Kidney epithelial cell (primary cell): ENCODE measurements at places on chromosomes 13 and 19. TPM values are rescaled to one million over a fixed set of nuclear protein-coding genes. Genes with fewer than 3 reads are reported as not detected.

DNA sequence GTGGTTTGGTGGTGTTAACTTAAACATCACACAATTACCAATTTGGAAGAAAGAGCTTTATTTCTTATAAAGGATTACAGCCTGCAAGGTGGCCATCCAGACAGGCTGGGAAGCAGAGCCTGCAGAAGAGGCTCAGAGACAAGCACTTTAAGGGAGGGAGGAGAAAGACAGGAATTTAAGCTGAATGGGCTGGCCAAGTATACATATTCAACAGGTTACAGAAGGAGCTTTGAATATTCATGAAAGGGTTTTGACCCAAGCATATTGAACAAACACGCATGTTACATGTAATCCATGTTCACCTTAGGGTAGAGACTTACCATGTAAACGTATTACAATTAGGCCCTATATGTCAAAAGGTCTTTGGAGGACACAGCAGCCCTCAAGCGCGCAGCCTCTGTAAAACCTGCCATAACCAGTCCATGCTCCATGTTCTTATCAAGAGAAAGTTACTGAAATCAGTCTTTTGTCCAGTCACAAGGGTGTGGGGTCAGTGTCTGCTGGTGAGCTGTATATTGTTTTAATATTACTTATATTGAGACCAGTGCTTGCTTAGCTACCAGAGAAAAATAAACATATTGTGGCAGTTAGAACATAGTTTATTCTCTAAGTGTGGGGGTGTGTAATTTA is 19.9 kb downstream of the SIGLEC7 start:
- DNase-seq = no peak

DHRS12 gene
- 11.7 and 11.9 TPM in 2 replicates for total RNA-seq

- no peak for DNase-seq
Measured at GRCh38 chr13:33119856-33120543, 103.8 kb downstream of the KL start.

DNA sequence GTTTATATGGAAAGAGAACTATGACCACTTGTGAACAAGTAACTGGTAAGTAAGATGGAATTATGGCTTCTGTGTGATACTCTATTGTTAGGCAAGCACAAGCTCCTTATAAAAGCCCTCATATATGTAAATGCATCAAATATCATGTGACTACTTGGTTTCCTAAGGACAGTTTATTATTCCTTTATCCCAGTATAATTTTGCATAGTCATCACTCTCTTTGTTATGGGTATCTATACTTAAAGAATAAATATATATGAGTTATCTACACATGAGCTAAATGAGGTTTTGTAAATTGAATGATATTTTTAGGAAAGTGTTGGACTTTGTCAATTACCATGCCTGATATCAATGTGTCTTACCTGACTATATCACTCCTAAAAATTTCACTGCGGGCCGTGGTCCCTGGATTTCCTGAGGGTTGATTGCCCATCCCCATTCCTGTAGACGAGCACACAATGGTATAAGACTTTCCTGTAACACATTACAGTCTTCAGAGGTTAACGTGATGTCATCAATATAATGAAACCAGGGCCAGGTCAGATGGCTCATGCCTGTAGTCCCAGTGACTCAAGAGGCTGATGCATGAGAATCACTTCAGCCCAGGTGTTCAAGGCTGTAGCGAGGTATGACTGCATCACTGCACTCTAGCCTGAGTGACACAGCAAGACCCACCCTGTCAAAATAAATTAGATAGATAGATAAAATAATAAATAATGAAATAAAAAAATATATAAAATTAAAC is 20.7 kb downstream of the ZNF844 start:
- DNase-seq = no peak

ZNF296 gene
- 1.0 and 1.1 TPM in 2 replicates for total RNA-seq

DNA sequence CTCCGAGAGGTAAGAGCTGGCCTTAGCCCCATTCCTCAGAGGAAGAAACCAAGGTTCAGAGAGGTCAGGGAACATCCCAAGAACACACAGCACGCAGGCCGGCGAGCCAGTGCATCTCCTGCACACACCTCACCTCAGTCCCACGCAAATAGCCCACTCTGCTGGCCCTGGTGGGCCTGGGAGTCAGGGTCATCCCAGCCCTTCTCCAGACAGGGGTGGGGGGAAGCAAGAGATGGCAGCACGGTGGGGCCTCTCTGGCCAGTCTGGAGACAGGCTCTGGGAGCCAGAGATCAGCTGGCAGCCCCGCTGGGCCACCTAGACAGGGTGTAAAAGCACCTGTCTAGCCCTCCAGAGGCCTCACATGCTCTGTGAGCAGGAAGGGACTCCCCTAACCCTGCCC is 26.8 kb downstream of the TUBA3C start:
- no peak for DNase-seq

ZNF726 gene
- total RNA-seq = 3.1 and 5.9 TPM in 2 replicates

- no peak for DNase-seq
Measured at GRCh38 chr13:99998261-99998660, 16.7 kb downstream of the ZIC2 start.

DNA sequence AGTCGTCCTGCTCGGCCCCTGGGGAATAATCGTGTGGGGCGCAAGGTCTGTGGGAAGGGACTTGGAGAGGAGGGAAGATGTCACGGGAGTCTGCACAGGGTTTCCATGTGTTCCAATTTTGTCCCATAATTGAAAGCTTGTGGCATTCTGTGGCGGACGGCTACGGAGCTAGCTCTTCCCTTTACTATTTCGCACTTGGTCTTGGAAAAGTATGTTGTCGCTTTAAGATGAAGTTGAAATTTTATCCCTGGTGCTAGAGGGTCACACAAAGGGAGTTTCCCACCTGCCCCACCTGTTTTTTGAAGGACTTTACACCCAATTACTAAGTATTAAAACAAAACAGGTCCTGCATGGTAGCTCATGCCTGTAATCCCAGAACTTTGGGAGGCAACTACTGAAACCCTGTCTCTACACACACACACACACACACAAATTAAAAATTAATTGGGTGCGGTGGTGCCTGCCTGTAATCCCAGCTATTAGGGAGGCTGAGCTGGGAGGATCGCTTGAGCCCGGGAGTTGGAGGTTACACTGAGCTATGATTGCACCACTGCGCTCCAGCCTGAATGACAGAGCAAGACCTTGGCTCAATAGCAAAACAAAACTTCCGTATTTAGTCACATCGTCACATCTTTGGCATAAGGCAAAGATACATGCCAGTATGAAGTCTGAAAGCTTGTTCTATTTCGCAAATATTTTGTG is 967 bp upstream of the TPT1 start:
- no peak for DNase-seq

GRCh38 chr19:47613165-47614020 is 4.5 kb downstream of the BICRA start:
- no peak for DNase-seq

DNA sequence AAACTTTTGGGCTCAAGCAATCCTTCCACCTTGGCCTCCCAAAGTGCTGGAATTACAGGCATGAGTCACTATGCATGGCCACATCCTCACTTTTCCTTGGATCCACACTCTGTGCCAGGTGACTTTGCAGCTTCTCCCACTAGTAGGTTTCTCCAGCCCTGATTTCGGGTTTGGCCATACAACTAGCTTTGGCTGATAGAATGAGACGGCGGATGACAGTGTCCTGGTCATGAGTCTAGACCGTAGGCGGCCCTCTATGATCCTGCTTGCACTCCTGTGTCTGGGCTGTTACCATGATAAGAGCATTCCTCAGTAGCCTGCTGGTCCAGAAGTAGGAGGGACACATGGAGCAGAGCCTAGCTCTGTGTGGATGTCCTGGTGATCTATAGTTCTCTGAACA is 112.5 kb upstream of the KL start:
- no peak for DNase-seq

DNA sequence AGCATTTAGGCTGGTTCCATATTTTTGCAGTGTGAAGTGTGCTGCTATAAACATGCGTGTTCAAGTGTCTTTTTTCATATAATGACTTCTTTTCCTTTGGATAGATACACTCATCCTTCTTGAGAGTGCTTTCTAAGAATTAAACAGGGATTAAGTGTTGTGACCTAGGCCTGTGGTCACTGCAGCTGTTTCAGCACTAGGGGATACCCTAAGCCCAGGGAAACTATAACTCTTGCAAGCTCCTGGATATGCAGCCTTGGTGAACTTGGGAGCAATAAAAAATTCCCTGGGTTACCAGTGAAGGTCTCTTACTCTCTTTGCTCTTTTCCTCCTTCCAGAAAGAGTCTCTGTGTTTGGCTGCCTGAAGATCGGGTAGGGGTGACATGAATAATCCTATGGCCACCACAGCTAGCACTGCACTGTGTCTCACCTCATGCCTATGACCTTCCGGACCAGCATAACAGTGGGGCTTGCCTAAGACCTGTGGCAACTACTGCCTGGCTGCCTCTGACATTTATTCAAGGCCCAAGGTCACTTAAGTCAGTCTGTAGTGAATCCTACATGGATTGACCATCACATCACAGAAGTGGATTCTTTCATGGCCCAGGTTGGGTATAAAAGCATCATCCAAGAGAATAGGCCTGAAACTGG is 799.7 kb downstream of the DACH1 start:
- no peak for DNase-seq
